DMS153 (cell line): ENCODE measurements at places on chromosomes 2 and 18.

- no peak for DNase-seq
These were observed 61.5 kb upstream of the KLF7 start for GRCh38 chr2:207227062-207227748.

- no peak for DNase-seq
These were observed 36.4 kb upstream of the GLI2 start for GRCh38 chr2:120699292-120699691.

DNA sequence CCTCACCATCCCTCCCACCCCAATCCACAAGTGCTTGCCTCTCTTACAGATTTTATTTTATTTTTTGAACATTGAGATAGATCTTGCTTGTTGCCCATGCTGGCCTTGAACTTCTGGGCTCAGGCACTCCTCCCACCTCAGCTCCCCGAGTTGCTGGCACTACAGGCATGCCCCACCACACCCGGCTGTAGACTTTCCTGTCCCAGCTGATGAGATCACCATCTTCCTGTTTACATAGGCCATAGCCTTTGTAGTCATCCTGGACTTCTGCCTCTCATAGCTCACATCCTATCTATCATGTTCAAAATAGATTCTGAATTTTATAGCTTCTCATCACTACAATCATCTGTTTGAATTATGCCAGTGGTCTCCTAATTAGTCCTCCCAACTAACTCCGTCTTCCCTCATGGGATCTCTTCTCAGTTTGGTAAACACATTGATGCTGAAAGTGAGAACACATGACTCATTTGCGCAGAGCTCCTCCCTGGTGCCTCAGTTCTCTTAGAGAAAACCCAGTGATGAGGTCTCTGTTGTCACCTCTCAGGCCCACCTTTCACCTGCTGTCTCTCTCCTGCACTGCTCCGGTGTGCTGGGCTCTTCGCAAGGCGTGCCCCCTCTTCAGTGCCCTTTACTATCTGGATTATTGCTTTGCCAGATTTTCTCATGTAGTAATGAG is 243.0 kb downstream of the ZNF407 start:
- peak; percentile 87 for DNase-seq

DNA sequence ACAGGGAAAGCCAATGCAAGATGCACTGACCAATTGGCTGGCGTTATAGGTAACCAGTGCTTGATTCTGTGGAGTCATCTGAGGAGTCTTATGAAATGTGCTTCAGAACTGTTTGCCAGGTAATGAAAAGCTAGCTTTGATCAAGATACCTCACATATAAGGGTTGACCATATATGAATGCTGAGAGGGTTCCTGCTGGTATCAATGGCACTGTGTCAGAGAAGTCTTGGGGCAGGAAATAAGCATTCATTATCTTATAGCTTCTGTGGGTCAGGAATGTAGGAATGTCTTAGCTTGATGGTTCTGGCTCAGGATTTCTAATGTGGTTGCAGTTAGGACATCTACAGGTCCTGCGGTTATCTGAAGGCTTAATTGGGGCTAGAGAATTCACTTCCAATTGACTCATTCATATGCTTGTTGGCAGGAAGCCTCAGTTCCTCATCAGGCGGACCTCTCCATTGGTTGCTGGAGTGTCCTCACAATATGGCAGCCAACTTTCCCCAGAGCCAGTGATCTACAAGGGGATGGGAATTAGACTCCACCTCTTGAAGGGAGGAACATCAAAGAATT is 22.1 kb upstream of the TCF7L1 start:
- DNase-seq: no peak

DNA sequence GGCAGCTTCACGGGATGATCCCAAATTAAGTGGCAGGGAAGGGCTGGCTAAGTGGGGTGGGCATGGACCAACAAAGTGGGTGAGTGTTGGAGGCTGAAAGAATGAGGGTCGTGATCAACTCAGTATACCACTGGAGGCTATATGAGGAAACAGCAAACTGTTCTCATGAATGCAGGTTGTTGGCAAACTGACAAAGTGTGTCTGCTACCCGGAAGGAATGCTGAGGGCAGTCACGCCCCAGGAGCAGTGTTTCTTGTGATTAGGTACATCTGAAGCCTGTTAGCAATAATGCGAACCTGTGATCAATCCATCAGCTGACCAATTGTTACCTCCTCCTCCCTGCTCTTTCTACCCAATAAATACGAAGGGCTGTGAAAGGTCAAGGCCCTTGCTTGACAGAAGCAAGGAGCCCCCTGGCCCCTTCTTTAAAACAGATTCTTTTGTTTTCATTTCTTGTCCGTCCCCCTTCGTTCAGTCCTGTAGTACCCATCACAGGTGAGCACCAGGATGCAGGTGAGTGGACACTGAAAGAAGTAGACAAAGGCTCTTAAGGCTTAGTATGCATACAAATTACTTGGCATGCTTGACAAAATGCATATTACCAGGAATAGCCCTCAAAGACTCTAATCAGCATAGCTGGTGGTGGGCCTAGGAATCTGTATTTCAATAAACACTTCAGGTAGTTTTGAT is 67.9 kb downstream of the LOXHD1 start:
- no peak for DNase-seq

DNA sequence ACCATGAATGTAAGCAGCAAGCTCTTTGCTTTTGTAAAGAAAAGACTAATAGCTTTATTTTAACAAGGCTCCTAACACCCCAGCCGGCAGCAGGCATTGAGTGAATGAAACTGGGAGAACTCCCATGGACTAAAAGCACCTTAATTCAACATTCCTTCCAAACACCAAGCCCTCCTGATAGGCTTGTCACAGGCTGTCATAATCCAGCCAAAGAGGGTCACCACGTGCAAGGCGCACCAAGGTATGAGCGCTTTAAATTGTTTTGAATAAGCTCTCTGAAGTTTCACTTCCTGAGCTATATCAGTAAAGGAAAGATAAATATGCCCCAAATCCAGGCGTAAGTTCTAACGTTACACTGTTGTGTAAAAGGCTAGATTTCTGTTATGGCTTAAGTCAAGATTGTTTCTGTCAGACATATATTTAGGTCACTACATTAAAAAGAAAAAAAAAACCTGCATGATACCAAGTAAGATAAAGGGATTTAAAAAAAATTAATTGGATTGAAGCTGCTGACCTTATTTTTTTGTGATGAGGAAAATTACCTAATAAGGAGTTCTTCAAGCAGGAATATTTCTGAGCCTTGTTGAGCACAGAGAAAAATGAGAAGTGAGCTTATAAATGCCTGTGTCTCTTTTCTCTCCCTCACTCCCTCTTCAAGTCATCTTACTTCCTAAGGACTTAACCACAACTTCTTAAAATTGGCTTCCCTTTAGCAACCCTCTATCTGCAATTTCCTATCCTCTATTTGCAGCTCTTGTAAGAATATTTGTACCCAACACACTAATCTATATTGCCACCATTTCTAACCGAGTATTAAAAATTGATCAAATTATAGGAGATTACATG is 136.1 kb upstream of the NRP2 start:
- no peak for DNase-seq

- no peak for DNase-seq
These were observed 209.4 kb upstream of the RASGRP3 start for GRCh38 chr2:33267043-33267442.

DNA sequence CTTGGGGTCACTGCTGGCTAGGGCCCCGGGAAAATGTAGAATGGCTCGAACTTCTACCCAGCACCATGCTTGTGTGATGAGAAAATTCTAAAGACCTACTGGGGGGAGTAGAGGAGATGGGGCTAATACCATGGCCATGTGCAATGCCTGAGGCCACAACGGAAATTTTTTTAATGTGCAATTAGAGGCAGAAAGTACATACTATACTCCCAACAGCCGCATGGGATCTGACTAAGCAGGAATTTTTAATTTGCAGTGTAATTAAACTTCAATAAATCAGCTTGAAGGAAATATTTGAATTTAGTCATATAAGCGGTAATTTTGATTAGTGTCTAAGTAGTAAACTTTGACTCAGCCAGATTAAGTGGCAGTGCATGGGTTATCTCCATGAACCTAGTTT is 53.2 kb upstream of the CNGA3 start:
- no peak for DNase-seq
